ENCODE measurements at places on chromosomes 13 and 19.
A peak's percentile ranks its signal among the peaks of the same experiment; 100 is the strongest.

GRCh38 chr19:29411113-29411581 lies 114.6 kb upstream of the VSTM2B start:
- no peak for DNase-seq

GRCh38 chr13:38647312-38647711 lies 39.6 kb upstream of the FREM2 start:
- no peak for DNase-seq

DNA sequence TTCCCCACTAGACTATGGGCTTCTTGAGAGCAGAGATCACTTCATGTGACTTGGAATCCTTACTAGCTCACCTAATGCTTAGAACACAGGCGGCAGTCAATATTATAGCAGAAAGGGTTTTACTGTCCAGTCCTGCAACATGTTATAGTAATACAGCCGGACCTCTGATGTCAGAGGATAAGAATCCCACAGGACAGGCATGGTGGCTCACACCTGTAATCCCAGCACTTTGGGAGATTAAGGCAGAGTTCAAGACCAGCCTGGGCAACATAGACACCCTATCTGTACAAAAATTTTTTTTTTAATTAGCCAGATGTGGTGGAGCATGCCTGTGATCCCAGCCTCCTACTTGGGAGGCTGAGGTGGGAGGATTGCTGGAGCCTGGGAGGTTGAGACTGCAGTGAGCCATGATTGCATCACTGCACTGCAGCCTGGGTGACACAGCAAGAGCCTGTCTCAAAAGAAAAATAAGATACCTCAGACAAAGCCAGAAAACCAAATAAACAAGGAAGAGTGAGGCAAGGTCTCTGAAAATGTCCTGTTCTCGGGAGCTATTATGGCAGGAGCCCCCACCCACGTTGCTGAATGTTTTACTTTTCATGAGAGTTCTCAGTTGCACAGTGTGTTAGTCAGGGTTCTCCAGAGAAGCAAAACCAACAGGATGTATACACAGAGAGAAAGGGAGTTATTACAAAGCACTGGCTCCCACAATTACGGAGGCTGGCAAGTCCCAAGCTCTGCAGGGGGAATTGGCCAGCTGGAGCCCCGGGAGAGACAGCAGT lies 100.8 kb downstream of the UBL3 start:
- no peak for DNase-seq

- peak; percentile 95 for DNase-seq
These were observed 897 bp downstream of the C19orf33 start for GRCh38 chr19:38304866-38305429.
